ENCODE measurements at places on chromosomes 11 and 22.

DNA sequence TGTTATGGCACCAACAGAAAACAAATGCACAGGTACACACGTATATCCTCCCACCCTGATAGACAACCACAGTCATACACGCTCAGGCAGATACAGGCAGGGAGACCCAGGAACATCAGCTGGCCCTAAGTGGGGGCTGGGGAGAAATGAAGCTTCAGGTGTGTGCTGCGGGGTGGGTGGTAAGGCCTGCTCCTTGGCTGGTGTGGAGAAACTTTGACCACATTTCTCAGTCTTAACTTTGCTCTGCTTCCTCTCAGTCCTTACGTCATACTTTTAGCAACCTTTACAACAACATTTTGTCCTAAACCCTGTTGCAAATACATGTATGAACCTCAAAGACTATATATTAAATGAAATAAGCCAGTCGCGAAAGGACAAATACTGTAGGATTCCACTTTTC, 6.7 kb upstream of the ANAPC15 start:
- DNase-seq: no peak

DNA sequence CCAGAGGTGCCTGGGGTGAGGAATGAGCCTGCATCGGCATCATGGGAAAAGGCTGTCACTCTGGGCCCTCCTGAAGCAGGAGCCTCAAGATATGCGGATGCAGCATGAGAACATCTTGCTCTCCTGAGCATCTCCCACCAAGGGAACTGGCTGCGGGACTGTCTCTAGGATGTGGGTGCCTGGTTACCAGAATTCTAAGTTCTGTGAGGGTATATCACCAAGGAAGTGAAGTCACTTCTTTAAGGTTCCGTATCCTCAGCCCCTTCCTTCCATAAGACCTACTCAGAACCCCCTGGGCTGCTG, 86.9 kb downstream of the GGTLC2 start:
- DNase-seq: no peak

DNA sequence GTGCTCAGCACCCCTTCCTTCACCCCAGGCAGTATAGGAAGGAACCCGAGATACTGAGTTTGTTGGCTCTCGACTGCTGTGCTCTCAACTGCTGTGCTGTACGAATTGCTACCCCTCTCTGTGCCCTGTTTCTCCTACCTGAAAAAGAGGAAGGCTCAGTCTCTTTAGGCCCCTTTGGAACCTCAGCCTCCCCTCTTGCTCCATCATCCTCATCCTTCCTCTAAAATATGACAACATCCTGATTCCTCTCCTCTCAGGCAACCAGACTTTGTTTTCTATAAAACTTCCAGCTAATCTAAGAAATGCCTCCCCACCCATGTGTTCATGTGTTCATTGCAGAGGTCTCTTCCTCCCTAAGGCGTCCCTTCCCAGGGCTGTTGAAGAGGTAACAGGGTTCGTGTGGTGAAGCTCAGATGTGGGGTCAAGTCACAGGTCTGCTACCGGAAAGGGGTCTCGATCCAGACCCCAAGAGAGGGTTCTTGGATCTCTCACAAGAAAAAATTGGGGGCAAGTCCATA, 35.5 kb upstream of the CD82 start:
- no peak for DNase-seq

DNA sequence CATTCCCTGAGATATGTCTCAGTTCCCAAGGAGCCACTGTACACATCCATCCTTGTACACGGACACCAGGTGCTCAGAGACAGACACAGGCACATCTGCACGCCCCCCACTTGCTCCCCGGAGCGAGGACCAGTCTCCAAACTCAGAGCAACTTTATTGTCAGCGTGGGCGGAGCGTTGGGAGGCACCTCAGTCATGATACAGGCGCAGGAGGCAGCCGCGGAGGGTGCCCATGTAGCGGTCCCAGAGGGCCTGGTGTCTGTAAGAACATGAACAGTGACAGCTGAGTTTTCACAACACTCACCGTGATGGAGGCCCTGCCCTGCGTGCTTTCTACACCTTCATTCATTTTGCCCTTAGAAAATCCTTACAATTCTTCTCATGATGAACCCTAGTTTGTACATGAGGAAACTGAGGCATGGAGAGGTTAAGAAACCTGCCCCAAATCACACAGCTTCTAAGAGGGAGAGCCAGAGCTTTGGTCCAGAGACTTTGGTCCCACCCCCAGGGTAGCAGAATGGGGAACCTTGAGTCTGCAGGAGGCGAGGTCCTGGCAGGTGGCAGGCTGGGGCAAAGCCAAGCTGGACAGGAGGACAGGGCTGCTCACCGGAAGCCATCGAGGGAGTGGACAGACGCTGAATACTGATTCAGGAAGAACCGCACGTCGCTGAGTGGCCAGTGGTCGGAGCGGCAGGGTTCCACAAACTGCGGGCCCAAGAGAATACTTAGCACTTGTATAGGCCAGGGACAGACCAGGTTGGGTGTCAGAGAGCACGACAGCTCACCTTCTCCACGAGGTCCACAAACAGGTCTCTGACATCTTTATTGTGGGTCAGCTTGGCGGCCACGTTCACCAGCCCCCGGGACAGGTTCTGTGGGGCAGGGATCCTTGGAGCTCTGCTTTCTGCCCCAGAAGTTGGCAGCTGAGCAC, 4.2 kb downstream of the FIBP start:
- DNase-seq: no peak

All from NCI-H526 treated with DMSO at 0.1 percent for 48 hours (cell line).